ENCODE measurements at places on chromosomes 12 and 14. TPM values are rescaled to one million over a fixed set of nuclear protein-coding genes. Genes with fewer than 3 reads are reported as not detected.

Gene IFNG
- not detected for total RNA-seq

- DNase-seq, result no peak
Observed at GRCh38 chr12:3361146-3361545, 129.9 kb upstream of the PRMT8 start.

DNA sequence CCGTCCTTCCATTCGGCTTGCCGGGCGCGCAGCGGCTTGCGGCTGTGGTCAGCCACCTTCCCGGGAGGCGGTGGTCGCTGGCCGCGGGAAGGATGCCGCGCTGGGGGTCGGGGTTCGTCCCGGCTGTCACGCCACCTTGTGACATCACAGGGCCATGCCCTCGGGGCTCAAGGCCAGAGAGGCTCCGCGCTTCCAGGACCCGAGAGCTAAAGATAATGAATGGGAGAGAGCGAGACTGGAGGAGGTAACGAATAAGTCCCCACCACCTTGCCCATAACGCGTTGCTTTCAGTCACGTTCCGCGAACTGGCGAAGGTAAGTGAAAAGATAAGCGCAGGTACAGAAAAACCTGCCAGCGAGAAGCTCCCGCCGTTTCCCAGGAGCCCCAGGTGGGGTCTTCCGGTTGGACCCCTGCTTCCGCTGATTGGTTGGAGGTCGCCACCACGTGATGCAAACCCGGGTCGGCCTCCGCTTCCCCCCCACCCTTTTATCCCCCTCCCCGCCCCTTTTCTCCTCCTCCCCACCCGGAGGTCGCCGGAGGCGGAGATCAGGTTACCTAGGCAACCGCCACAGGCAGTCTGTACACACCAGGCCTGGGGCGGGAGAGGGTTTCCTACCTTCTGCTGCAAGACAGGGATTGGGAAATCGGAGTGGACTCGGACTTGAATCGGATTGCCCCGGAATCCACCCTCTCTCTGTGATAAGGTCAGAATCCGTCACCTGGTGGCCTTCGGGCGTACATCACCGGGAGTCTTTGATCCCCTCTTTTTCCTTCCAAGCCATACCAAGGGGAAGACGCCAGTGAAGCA is at the start of gene LRRC9:
Gene LRRC9 (plus strand): TSS at position 575 of the 808 bp plus-strand sequence.
- peak; percentile 84 for DNase-seq

DNA sequence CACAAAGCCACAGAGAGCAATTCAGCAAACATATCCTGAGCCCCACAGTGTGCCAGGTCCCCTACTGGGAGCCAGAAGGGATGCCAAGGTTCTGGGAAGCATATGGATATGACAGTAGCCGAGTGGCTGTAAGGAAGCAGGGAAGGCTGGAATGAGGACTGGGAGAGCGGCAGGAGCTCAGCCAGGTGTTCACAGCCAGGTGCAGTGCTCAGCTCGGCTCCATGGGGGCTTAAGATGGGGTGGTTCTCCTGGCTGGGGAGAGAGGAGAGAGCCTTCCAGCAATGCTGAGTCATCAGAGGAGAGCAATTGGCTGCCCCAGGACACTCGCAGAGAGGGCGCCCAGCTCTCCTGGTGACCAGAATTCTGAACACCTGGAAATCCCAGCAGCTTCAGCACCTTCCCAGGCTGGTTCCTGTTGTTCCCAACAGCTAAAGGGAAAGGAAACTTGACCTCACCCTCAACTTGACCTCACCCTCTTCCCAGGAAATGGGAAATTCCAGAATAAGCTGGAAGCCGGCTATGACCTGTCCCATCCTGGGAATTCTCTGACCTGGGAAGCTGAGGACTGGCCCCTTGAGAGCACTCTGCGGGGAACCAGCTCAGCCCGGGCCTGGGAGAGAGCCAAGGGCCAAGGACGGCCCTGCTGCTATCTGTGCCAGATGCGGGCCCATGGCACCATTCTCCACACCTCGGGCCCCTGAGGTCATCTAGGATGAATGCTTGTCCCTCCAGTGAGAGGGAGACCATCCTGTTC is 34.6 kb downstream of the SLC6A12 start:
- no peak for DNase-seq

Gene CCDC175
- total RNA-seq, result 0.20 TPM

Gene A2M
- 2.0 TPM for total RNA-seq

GRCh38 chr12:20280515-20280914 is 87.8 kb upstream of the PDE3A start:
- DNase-seq, result no peak

DNA sequence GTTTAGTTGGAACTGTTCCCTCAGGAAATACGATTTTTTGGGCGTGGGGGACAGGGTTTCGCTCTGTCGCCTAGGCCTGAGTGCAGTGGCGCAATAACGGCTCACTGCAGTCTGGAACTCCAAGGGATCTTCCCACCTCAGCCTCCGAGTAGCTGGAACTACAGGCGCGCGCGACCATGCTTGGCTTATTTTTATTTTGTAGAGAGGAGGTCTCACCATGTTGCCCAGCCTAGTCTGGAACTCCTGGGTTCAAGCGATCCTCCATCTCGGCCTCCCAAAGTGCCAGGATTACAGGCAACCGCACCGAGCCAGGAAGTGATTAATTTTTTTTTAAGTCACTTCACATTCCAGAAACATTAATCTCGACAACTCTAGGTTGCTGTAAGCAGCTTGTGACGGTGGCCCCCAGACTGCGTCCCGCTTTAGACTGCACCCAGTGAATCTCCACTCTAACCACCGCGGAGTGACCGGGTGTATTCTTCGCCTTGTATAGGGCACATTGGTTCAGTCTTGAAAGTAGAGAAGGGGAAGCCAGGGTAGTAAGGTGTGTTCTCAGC is 830 bp upstream of the MIS18BP1 start:
- no peak for DNase-seq

DNA sequence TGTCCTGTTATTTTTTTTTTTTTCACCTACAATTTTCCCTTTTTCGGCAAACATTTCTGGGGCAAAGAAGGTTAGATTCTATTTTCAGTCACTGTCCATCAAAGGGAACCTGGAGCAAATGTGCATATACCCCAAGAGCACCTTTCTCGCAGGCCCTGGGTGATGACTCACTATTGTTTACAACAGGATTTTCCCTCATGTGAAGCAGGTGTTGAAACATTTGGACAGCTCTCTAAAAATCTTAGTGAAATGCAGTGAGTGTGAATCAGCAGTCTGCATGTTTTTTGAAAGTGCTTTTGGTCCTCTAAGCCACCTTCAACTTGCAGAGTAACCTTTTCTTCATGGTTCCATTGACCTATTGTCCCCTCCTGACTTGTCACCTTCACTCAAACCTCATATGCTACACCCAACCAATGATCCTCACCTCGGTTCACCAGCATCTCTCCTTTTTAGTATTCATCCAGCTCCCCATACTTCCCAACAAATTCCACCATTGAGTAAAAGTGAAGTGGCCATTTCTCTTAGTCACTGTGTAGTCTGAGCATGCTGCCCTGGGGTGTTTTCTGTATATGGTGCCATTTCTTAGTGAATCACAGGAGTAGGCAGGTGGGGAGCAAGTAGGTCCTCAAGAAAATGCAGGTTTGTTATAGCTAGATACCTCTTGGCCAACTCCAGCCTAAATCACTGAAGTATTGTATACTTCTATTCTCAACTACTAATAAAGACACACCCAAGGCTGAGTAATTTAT is 260.2 kb downstream of the BMP4 start:
- DNase-seq, result no peak

Gene FAM186B
- total RNA-seq, result 0.24 TPM

Gene OTX2
- 0.27 TPM for total RNA-seq

Gene PLCZ1
- total RNA-seq, result not detected

Gene HSPB8
- 38.7 TPM for total RNA-seq

DNA sequence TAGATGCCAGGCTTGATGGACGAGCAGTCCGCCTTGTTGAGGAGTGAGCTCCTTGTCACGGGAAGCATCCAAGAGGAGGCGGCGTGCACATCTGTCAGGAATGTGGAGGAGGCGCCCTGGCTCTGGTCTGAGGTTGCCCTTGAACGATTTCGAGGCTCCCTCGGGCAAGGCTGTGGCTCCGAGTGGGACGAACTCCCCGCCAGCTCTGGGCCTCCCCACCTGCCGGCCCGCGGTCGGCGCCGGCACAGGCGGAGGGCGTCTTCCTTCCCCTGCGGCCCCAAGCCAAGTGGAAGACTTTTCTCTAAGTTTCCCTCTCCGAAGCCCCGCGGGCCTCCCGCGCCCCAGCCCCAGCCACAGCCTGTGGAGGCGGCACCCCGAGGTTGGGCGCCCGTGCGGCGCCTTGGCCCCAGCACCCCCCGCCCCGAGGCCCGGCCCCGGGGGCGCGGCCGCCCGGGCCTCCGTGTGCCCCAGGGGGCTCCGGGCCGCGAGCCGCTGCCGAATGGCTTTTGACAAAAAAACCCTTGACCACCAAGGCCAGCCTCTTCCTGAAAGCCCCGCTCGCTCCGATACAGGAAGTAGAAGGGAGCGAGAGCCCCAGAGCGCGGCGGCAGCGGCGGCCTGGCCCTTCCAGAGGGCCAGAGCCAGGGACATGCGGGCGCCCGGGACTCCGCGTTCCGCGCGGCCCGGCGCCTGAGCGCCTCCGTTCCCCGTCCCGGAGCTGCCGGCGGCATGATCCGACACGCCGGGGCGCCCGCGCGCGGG is at the start of gene RIN3:
Gene RIN3 (plus strand): TSS at position 578 of the 762 bp plus-strand sequence. CDS start 152 bp downstream, at position 730.
- DNase-seq, result peak; percentile 31

Gene AMN
- total RNA-seq, result 3.0 TPM

- no peak for DNase-seq
Observed at GRCh38 chr14:24815543-24815942, 181.6 kb upstream of the GZMB start.

DNA sequence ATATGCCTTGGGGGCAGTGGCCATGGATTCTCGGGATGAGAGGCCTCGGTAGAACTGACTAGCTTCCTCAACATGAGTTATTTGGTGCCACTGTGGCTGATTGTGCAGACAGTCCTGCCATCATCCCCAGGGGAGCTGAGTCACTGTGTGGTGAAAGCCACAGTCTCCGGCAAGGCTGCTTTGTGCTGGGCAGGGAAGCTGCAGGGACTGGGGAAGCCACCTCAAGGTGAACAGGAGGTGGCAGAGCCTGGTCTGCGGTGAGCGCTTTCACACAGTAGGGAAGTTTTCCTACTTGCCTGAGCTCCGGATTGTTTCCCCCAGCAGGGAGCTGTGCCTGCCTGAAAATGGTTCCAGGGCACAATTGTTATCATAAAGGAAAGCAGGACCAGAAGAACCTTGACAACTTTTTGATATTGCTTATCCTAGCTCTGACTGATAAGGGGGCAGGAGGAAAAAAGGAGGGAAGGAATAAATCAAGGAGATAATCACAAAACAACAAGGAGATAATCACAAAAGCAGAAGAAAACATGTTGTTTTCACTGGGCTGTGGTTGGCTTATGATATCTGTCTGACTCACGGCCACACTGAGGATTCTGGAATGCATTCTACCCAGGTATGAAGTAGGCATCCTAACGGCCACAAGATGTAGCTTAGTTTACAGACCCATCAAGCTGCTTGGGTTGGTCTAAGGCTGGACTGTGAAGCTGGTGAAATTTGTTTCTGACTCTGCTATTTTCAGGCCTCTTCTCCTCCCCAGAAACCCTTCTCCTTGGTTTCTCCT is 32.2 kb upstream of the GNG2 start:
- no peak for DNase-seq

DNA sequence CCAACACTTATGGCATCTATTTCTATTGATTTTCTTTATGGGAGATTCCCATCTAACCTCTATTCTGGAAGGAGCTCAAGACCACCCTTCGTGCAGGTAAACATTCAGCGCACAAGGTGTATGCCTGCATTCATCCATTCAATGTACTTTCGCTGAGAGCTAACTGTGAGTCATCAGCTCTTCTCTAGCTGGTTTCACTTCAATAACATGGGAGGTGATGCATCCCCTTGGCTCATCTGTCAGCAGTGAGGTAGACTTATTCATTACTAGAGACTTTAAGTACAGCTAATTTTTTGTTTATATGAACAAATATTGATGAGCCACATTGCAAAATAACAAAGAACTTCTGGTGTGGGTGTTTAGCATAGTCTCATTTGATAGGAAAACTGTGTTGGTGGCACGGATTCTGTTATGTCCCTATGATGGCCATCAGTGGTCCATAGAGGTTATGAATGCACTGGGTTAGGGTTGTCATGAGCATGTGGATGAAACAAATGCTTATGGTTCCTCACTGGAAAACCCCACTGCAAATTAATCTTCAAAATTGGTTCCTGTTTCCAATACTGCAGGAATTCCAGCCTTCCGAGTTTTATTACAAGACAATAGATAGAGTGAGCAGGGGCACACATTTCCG is 1151.0 kb downstream of the BCL11B start:
- no peak for DNase-seq

- DNase-seq, result no peak
Observed at GRCh38 chr14:38074754-38075153, 132.9 kb upstream of the SSTR1 start.

Measured in progenitor cell of endocrine pancreas (in vitro differentiated cells).